ENCODE measurements at places on chromosomes 5 and 9. TPM values are rescaled to one million over a fixed set of nuclear protein-coding genes. Genes with fewer than 3 reads are reported as not detected.

CD14 gene
- total RNA-seq = 4.8 TPM

ACTBL2 gene
- total RNA-seq = 0.03 TPM

BARX1 gene
- 0.13 TPM for total RNA-seq

GLRA1 gene
- total RNA-seq = not detected

IL5 gene
- not detected for total RNA-seq

SLC36A2 gene
- not detected for total RNA-seq

C6 gene
- total RNA-seq = 0.26 TPM

XRCC4 gene
- 14.1 TPM for total RNA-seq

LHX3 gene
- total RNA-seq = not detected

EQTN gene
- not detected for total RNA-seq

NTNG2 gene
- total RNA-seq = 3.8 TPM

C7 gene
- 36.9 TPM for total RNA-seq

TMEM215 gene
- not detected for total RNA-seq

ITGA2 gene
- total RNA-seq = 167 TPM

PDLIM7 gene
- total RNA-seq = 192 TPM

NRARP gene
- total RNA-seq = 0.20 TPM

ACSL6 gene
- 0.17 TPM for total RNA-seq

FSD1L gene
- total RNA-seq = 6.0 TPM

ALDOB gene
- total RNA-seq = not detected

TMEM232 gene
- total RNA-seq = 0.79 TPM

NEK6 gene
- total RNA-seq = 83.1 TPM

FOXD4 gene
- total RNA-seq = 0.13 TPM

RAB3C gene
- not detected for total RNA-seq

SUSD3 gene
- not detected for total RNA-seq

JAKMIP2 gene
- 0.13 TPM for total RNA-seq

NRG2 gene
- total RNA-seq = 0.98 TPM

PKD2L2 gene
- total RNA-seq = not detected

TMOD1 gene
- 0.69 TPM for total RNA-seq

LIX1 gene
- not detected for total RNA-seq

PTGER4 gene
- total RNA-seq = 25.0 TPM

KIF12 gene
- total RNA-seq = not detected

PDE4D gene
- total RNA-seq = 22.2 TPM

PHF24 gene
- total RNA-seq = 0.10 TPM

PCDHA12 gene
- 0.33 TPM for total RNA-seq
